ENCODE measurements at places on chromosomes 13 and 19. TPM values are rescaled to one million over a fixed set of nuclear protein-coding genes. Genes with fewer than 3 reads are reported as not detected.

DNA sequence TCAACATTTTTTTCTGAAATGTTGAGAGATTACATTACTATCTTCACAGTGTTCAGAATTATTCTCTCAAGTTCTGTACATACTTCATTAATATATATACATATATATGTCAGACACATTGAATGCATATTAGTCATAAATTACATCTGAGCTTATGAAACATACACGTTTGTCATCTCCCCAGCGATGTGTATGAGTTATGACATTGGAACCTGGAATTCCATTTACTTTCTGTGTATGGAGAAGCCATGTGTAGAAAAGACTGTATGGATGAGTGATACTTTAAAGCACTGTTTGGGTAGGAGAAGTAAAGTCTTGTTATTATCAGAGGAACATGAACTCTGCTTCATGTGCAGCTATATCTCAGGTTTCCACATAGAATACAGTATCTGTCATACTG lies 167.2 kb downstream of the FGF14 start:
- no peaks in the 10 kb centered on the region for H3K27me3 ChIP-seq
- H3K4me3 ChIP-seq, result no peak overlapping the region
- DNase-seq, result no peak
- no peak overlapping the region for H3K27ac ChIP-seq
- no peaks in the 10 kb centered on the region for H3K4me1 ChIP-seq
- H3K36me3 ChIP-seq, result no peaks in the 10 kb centered on the region

DNA sequence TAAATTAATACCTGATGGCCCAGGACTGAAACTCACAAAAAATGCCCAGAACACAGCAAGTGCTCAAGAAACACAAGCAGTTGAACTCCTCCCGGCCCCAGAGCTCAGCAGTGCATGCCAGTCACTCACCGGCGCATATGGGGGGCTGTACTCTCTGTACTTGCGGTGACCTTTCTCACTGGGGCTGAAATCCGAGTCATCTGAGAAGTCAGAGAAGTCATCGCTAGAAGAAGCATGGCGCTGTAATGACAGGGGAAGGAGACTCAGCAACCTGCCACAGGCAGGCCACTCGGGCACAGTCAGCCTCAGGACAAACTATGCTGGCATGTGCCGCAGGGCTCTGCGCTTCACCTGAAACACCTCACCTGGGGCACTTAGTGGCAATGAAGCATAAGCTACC lies 19.7 kb downstream of the ZC3H4 start:
- no peaks in the 10 kb centered on the region for H3K4me1 ChIP-seq
- no peak for DNase-seq
- no peak overlapping the region for H3K27ac ChIP-seq
- peaks cover 48% of the 10 kb centered on the region for H3K36me3 ChIP-seq
- H3K4me3 ChIP-seq, result no peak overlapping the region

DNA sequence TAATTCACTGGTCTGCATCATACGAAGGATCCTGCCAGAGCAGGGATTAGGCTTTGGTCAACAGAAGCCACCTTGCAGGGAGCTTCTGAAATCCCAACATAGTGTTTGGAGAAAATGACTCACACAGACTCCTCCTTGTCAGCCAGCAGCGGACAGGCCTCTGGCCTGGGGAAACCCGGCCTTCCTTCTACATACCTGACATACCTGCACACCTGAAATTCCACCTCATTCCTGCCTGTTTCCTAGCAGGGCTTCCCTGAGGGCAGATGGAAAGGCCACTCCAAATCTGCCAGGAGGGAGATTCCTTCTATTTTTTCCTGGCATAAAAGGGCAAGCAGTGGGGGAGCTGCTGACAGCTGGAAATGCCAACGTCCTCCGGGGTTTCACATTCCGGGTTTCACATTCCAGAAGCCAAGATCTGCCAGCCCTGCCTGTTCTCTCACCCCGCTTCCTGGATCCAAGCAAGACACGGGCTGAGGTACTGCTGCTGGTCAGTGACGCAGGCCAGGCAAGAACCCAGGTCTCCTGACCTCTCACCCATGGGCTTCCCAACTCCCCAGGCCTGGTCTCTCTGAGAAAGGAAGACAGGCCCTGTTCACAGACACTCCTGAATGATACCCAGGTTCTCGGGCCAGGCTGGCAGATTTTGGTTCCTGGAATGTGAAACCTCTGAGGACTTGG lies 18.2 kb upstream of the IGFL1 start:
- DNase-seq, result no peak
- no peaks in the 10 kb centered on the region for H3K36me3 ChIP-seq
- H3K27me3 ChIP-seq, result no peaks in the 10 kb centered on the region
- H3K4me1 ChIP-seq, result no peaks in the 10 kb centered on the region
- H3K27ac ChIP-seq, result no peak overlapping the region

DNA sequence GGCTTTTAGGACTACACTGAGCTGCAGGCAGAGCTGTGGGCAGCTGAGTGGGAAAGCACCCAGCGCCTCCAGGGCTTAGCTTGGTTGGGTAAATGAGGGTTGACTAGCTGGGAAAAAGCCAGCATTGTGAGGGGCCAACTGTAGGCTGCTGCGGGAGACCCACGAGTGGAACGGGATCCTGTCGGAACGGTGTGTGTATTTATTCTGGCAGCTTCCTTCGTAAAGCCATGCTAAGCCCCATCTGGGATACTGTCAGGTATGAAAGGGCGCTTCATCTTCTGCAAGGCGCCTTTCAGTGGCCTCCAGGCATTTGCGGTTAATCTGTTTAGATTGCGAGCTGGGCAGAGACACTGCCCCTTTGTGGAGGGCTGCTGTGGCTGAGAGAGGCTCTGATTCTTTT lies 39.5 kb upstream of the CNMD start:
- H3K4me3 ChIP-seq, result no peak overlapping the region
- H3K27me3 ChIP-seq, result 0 out of 2 replicates have a peak, but pooled peaks cover 3% of the 10 kb centered on the region
- H3K4me1 ChIP-seq, result no peaks in the 10 kb centered on the region
- H3K36me3 ChIP-seq, result no peaks in the 10 kb centered on the region
- DNase-seq, result no peak

DNA sequence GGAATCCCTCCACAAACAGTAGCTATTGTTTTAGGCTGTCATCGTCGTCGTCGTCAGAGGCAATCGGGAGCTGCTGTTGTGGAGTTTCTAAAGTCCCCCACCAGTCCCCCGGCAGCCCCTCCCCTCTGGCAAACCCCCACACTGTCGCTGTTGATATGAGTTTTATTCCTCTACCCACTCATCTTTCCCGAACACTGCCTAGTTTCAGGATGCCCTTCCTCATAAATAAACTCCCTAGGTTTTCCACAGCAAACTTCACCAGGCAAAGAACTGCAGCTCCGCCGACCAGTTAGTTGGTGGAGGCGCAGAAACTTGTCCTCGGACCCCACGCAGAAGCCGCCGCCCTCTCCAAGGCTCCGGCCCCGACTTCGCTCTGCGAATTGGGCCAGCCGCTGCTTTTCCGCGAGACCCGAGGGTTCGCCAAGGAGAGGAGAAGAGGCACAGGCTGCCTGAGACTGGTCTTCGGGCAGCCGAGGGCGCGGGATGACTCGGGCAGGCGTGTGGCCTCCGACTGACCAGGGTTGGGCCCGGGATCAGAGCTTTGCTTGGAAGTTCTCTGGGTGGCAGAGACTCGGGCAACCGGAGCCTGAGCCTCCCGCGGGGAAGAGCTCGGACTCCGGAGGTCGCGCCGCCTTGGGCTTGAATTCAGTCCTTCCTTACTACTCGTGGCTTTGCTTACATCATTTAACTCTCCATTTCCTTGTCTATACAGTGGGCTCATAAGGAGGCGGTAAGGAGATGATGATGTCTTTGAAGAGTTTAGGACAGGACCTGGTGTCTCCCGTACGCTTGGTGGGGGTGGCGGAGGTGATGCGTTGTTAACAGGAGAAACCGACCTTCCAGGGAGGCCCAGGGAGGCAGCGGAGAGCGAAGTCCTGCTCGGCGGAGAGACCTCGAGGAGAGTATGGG lies 7.9 kb downstream of the PDX1 start:
- no peaks in the 10 kb centered on the region for H3K36me3 ChIP-seq
- no peak for DNase-seq

The METTL21C gene
- total RNA-seq, result not detected

The IGLON5 gene
- not detected for total RNA-seq

GRCh38 chr19:54475706-54476105 lies 2.6 kb upstream of the CDC42EP5 start:
- no peak for DNase-seq
- no peaks in the 10 kb centered on the region for H3K36me3 ChIP-seq
- H3K27ac ChIP-seq, result no peak overlapping the region
- H3K4me1 ChIP-seq, result no peaks in the 10 kb centered on the region
- no peak overlapping the region for H3K4me3 ChIP-seq

The POSTN gene
- total RNA-seq, result not detected

DNA sequence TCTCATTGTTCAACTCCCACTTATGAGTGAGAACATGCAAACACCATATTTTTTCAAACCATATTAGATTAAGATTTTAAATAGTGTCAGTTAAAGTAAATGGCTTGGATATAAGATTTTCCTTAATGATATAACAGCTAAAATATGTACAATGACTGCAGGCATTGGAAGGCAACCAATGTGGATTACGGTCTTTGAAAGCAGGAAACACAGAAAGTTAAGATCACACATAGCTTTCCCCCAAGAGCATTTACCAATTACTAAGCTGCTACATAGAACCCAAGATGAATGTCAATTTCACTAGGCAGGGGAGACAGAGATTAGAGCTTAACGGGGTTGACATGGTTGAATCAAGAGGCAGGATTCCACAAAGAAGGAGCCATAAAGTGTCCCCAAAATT lies 173.2 kb upstream of the TRPC4 start:
- H3K27ac ChIP-seq, result no peak overlapping the region
- no peak overlapping the region for H3K4me3 ChIP-seq

- H3K27me3 ChIP-seq, result no peaks in the 10 kb centered on the region
- peaks cover 18% of the 10 kb centered on the region for H3K4me1 ChIP-seq
- peak within 1 kb of the TSS; percentile 95 for H3K4me3 ChIP-seq
- peak; percentile 86 for DNase-seq
- H3K36me3 ChIP-seq, result no peaks in the 10 kb centered on the region
Measured at GRCh38 chr19:18340190-18340989, at the start of gene PGPEP1. Gene PGPEP1, plus strand, starts transcription at chr19:18340598. Its CDS starts 84 bp downstream, at chr19:18340682.

The B3GNT3 gene
- total RNA-seq, result not detected
